ENCODE measurements at places on chromosomes 11 and 22.
A peak's percentile ranks its signal among the peaks of the same experiment; 100 is the strongest.

GRCh38 chr22:48340191-48340590, 1487.5 kb downstream of the BRD1 start:
- DNase-seq = no peak

- DNase-seq = no peak
Measured at GRCh38 chr11:2904153-2905052, 18.8 kb upstream of the CDKN1C start.

DNA sequence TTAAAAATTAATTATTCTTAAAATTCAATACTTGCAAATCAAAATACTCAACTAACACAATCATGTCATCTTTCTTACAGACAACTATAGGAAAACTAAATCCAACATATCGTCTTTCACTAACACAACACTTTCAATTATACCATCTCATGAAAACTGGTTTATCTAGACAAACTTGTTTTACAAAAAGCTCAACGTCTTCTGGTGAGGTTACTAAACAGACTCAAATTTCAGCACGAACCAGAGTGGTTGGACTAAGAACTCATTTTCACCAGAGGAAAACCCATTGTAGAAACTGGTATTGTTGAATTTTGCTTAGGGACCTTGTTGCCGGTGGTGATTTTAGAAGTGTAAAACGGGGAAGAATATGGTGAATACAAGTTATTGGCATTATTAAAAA, 52.2 kb downstream of the NUP98 start:
- no peak for DNase-seq

DNA sequence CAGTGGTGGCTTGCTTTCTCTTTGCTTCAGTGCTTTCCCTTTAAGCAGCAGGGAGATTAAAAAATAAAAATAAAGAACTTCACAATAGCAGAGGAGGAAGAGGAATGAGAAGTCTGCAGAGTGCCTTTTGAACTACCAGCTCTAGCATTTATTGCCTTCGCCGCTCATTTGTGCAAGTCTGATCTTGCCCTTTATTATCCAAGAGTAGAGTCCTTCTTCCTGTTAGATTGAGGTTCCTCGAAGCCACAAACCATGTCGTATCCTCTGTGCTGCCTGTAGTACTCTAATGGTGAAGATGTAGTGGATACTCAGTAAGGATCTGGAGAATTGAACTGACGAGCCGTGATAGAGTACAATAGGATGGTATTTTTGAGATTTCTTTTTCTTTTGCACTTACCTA, 101.2 kb upstream of the RAG2 start:
- DNase-seq = no peak

DNA sequence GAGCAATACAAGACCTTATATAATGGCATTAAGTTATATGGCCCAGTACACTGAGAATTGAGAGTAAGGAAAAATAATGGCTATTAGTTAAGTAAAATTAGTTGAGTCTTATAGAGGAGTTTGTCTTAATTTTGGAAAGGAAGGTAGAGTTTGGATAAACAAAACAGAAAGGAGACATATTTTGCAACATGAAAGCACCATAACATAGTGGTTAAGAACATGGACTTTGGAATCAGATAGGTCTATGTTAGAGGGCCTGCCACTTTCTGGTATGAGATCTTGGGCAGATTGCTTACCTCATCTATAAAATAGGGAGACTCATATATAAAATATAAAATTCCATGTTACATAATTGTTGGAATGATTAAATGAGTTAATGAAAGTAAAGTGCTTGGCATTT, 68.9 kb downstream of the CSTPP1 start:
- DNase-seq = no peak

GRCh38 chr11:33724644-33725035, 11.6 kb downstream of the CD59 start:
- DNase-seq = peak; percentile 78

- no peak for DNase-seq
Measured at GRCh38 chr22:42693055-42693762, 27.5 kb downstream of the A4GALT start.

GRCh38 chr22:44256556-44257485, 55.9 kb downstream of the SHISAL1 start:
- peak; percentile 61 for DNase-seq

- no peak for DNase-seq
Measured at GRCh38 chr11:13876423-13876822, 86.1 kb upstream of the SPON1 start.

Measured in lung (tissue), 17 donors.